HFFc6 (cell line): ENCODE measurements at places on chromosomes 2 and 18.
A peak's percentile ranks its signal among the peaks of the same experiment; 100 is the strongest.

- no peak for DNase-seq
These were observed 21.0 kb downstream of the CCT7 start for GRCh38 chr2:73255007-73255644.

DNA sequence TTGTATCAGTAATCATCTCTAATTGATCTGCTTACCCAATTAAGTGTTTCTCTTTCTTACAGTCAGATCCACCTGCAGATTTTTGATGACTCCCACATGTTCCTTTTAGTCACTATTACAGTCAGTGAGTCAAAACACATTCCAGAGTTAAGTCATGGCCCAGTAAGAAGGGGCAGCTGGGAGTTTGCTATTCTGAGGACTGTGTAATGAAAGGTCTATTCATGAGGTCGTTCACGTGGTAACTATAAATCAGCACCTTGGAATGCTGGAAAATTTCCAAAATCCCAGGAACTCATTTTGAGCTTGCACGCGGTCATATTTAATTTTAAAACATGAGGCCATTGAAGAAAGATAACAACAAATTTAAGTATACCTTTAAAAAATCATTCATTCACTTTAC, 252.5 kb downstream of the XIRP2 start:
- DNase-seq: peak; percentile 99

DNA sequence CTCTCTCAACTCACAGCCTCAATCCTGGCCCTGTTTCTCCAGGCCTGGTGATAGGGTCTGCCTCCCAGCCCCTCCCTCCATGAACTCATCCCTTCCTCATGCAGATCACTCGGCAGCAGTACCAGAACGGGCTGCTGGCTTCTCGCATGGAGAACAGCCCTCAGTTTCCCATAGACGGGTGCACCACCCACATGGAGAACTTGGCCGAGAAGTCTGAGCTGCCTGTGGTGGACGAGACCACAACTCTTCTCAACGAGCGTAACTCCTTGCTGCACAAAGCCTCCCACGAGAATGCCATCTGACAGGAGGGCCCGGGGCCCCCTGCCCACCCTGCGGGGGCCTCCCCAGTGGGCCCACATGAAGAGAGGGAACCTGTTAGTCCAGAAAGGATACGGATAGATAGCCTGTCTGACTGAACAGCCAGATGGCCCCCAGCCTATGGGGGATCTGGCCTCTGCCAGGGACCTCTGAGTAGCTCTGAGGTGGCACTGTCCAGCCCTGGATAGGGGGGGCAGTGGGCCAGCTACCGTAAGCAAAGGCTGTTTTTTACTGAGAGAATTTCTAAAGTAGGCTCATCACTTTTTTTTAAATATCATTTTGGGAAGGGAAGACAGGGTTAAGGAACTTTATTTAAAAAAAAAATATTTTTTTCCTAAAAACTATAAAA, 6.7 kb upstream of the CNNM3 start:
- DNase-seq: no peak

DNA sequence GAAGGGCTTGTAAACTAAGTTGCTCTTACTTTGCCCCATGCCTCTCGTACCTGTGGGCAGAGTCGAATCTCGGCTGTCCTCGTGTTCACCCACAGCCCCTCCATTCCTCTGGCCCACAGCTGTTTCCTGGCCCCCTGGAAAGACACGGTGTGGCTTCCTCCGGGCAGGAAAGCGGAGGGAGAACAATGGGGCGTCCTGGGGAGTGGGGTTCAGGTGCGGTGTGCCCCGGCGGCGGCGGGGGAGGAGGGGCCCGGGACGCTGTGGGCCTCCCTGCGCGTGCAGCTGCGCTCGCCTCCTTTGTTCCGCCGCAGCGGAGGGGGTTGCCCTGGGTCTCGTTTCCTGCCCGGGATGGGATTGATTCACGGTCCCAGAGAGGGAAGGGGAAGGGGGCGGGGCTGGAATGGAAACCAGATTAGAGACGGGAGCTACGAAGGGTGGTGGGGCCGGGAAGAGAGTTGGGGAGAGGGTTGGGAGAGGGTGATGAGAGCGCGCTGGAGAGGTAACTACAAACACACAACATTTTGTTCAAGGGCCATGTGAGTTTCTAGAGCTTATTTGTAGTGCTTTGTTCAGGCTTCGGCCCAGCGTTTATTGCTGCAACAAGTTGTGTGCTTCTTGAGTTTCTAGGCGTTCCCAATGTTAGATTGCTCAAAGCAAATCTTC, 796 bp downstream of the MYO1B start:
- peak; percentile 36 for DNase-seq

- DNase-seq: peak; percentile 33
These were observed 78.0 kb upstream of the PNPT1 start for GRCh38 chr2:55771612-55772011.

DNA sequence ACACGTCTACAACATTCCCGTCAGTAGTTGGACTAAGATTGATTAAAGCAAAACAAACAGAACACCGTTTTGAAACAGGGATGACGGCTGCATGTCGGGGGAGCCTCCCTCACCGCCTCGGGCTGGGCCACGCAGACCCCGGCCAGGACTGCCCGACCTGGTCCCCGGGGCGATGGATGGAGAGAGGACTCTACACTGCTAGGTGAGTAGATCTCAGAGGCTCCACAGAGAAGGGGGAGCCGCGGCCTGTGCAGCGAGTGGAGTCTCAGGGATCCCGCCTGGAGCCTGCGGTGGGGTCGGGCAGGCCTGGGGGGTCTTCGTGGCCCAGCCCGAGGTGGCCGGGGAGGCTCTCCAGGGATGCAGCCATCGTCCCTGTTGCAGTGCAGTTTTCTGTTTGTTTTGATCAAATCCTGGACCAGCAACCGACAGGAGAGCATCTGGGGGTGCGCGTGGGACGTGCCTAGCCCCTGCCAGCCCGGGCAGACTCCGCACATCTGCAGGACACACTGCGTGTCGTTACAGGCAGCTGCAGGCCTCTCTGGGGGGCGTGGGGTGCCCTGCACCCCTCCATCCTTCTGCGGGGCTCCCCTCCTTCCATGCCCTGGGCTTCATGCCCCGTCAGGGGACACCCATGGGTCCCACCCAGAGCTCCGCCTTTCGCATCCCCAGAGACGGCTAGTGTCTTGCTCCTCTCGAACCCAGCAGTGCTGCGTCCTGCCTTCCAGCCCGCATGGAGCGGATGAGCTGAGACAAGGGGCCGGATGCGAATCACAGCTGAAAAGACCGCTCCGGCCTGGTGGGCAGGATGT, 143.6 kb downstream of the RTP5 start:
- no peak for DNase-seq

GRCh38 chr2:228987441-228988155, 283.5 kb downstream of the PID1 start:
- peak; percentile 31 for DNase-seq

DNA sequence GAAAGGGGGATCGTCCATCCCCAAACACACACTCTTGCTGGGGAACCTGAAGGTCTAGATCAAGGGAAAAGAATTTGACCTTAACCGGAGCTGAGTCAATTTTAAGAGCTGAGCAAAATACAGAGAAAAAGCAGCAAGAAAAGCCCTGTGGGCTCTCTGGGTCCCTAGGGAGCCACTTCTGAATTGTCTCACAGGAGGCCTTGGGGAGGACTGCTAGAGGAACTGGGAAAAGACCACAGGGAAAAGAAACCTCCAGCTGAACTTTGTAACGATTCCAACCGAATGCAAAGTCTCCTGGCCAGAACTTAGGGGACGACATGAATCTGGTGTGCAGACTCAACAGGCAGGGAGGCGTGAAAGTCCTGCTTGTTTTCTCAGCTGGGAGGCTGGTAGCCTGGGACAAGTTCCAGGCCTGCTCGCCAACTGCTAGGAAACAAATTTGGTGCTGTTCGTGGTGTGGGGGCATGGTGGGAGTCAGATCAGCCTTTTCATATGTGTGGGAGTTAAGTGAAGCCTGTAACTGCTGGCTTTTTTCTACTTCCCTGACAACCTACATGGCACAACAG, 644.6 kb upstream of the CNTNAP5 start:
- no peak for DNase-seq

DNA sequence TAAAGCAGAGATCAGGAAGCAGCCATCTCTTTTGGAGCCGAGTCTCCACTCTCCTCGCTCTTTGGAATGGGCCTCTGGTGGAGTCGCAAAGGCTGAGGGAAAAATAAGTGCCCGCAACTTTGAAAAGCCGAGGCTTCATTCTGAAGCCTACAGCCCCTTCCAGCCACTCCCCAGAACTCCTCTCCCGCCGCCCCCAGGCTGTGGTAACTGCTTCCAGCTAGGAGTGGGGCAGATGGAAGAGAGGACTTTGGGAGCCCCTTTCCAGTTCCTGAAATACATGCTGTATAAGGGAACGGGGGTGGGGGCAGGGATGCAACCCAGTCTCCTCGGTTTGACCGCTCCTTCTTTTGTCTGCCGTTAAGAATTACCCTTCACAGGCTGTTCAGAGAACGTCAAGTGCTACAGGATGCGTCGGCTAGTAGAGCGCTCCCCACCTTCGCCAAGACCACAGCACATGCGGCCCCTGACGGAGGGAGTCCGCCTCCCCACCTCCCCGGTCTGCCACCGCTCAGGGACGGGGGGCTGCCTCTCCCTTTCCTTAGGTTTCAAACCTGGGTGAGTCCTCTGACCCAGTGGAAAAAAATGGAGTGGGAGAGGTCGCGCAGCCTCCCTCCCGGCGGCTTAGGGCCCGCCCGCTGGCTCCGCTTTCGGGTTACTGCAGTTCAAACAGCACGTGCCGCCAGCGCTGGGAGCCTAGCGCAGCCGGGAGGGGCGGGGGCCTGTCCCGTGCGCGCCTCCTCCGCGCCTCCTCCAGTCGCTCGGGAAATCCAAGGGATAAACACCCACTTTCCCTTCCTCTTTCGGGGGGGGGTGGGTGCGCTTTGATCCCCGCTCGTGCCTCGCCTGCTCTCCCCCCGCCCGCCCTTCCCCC, 4.9 kb downstream of the CYP26B1 start:
- DNase-seq: no peak

DNA sequence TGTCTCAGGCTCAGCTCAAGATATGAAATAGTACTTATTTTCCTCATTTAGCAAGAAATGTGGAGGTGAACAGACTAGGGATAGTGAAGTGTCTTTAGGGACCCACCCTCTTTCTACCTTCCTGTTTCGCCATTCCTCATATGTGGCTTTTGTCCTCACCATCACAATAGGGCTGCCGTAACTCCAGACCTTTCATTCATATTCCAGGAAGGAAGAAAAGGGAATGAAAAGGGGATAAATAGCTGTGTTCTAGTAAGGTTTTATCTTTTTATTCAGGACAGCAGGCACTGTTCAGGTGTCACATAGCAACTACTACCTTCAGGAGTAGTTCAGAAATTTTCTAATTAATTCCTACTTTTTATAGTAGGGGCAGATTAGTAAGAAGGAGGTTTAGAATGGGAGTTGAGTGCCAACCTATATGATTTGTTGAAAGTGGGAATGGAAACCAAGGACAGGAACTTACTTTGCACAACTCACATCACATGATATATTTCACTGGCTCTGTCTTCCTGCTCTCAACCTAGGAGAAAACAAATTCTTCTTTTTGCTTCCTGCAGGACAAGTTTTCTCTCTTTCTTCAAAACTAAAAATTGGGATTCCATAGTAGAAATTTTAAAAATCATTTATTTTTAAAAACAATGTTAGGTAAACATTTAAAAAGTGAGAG, 36.0 kb upstream of the HDAC4 start:
- DNase-seq: no peak

GRCh38 chr2:36650031-36650829, 46.3 kb upstream of the VIT start:
- DNase-seq: peak; percentile 73

GRCh38 chr2:98158305-98158704, 71.3 kb downstream of the VWA3B start:
- no peak for DNase-seq

GRCh38 chr18:70337139-70337972, 48.5 kb downstream of the SOCS6 start:
- DNase-seq: peak; percentile 89

- DNase-seq: no peak
These were observed 76.9 kb downstream of the TWIST2 start for GRCh38 chr2:238924796-238925195.

DNA sequence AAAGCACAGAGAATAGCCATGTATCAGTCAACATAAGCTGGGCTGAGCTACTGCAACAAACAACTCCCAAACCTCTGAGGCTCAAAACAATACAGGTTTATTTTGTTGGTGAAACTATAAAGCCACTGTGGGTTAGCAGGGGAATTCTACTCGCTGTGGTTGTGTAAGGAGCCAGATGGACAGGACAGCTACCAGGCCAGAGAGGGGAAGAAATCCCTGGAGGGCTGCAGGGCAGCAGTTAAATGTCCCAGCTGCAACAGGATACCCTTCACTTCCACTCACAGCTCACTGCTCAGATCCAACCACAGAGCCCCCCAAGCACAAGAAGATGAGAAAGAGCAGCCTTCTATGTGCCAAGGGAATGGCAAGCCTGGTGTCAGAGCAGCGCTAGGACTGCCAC, 245.9 kb upstream of the RAB6C start:
- DNase-seq: no peak

GRCh38 chr2:143873886-143874285, 646.0 kb downstream of the ZEB2 start:
- DNase-seq: no peak

DNA sequence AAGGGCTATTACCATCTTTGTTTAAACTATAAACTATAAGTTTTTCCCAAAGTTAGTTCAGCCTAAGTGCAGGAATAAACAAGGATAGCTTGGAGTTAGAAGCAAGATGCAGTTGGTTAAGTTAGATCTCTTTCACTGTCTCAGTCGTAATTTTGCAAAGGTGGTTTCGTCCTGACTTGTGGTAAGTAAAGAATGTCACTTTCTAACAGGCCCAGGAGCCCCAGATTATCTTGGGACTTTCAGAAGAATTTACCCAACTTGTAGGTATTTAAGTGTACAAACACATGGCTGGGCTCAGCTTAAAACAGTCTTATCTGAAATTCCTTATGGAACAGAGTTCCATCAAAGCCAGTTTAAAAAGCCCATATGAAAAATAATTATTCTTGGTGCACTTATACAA, 18.3 kb upstream of the FAM98A start:
- DNase-seq: no peak

- DNase-seq: peak; percentile 64
These were observed 133.0 kb downstream of the MAP4K4 start for GRCh38 chr2:101830555-101830954.

GRCh38 chr2:36700311-36700710, 3.8 kb downstream of the VIT start:
- no peak for DNase-seq

DNA sequence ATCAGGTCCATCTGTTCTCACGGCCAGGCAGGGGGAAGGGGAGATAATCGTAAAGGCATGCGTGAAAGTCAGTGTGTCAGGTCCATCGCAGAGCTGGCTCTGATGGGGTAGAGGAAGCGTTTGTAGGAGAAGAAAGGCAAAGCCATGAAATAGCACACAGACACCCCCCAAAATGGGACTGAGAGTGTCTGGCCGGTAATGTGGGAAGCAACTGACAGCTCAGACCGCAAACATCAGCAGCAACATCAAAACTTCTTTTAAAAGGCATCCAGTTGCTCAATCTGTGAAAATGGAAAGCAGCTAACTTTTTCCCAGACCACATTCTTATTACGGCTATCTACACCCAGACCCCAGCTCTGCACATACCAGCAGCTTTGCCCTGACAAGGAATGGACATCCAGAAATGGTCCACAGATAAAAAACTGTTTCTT, 232.6 kb downstream of the EN1 start:
- no peak for DNase-seq
